ENCODE measurements at places on chromosomes 16 and 17.
A peak's percentile ranks its signal among the peaks of the same experiment; 100 is the strongest.

DNA sequence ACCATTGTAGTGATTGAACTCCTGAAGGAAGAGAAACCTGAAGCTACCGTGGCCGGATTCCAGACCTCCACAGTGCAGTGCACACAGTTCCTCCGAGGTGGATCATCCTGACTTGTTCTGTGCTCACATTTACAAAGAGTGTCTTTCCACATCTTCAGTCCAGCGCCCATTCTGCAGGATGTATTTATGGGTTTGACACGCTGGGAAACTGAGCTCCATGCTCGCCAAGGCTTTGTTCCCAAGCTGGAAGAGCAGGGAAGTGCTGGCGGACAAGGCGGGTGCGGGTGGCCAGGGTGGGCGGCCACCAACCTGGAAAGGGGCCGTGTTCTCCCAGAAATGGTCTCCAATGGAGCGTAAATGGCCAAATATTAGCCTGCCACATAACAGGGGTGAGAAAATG, 227.9 kb downstream of the IRF8 start:
- DNase-seq = no peak

- no peak for DNase-seq
Observed at GRCh38 chr17:67585077-67585602, 132.6 kb upstream of the NOL11 start.

DNA sequence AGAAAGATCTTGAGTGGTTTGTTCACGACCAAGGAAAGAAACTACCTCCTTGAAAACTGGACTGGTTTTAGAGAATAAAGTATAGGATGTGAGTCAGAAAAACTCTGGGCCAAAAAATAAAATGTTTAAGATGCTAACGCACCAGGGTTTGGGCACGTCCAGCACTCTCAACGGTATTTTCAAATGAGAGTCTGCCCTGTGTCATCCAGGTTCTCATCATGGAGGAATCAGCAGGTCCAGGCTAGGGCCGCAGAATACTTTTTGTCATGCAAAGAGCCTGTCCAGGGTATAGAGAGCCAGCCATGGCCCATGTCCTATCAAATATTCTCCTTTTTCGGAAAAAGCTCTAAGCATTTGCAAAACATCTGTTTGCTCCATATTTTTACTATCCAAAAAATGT, 2.4 kb downstream of the NXN start:
- no peak for DNase-seq

GRCh38 chr17:7878234-7878633, 10.4 kb upstream of the CHD3 start:
- no peak for DNase-seq

DNA sequence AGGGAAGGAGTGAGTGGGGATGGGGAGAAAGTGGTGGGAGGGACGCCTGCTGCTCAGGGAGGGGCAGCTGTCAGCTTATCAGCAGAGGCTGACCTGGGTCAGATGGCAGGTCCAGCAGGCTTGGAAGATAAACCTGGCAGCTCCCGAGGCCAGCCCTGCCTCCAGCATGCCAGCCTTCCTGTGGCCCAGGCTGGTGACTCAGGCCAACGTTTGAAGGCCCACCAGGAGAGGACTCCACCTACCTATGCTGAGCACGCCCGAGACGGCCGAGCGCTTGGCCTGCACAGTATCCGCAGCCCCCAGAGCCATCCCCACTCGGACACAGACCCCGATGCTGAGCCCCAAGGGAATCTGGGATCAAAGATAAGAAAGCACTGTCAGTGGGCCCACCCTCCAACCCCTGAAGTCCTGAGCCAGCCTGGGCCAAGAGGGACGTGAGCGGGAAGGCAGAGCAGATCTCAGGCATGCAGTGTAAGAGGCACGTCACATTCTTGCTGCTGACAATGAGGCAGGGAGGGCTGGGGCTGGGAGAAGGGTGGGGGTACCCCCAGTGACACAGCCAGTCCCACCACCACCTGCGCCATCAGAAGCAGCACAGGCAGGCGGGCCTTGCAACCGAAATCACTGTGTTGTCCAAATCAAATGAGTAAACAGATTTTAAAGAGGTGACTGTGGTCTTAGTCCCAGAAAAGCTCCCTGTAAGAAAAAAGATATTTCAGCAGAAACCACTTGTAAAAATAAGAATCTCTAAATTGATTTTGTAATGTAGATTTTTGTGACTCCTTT, 12.4 kb downstream of the SLC47A2 start:
- no peak for DNase-seq

DNA sequence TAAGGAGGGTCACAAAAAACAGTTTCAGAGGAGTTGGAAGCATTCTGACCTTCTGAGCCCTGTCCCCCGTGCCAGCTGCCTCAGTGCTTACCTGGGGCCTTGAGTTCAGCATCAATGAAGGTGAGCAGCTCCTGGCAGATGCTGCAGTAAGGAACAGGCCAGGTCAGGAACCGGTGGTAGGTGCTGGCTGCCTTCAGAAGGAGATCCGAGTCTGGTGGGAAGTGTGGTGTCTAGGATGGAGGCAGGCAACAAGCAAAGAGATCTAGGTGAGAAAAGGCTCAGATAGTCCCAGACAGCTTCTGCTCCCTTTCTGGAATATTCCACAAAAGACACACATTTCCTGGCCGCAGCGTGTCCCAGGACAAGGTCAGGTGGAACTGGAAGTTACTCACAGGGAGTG, 37.2 kb upstream of the PIK3R6 start:
- no peak for DNase-seq

GRCh38 chr17:742147-742793, 9.8 kb downstream of the GEMIN4 start:
- DNase-seq = no peak

DNA sequence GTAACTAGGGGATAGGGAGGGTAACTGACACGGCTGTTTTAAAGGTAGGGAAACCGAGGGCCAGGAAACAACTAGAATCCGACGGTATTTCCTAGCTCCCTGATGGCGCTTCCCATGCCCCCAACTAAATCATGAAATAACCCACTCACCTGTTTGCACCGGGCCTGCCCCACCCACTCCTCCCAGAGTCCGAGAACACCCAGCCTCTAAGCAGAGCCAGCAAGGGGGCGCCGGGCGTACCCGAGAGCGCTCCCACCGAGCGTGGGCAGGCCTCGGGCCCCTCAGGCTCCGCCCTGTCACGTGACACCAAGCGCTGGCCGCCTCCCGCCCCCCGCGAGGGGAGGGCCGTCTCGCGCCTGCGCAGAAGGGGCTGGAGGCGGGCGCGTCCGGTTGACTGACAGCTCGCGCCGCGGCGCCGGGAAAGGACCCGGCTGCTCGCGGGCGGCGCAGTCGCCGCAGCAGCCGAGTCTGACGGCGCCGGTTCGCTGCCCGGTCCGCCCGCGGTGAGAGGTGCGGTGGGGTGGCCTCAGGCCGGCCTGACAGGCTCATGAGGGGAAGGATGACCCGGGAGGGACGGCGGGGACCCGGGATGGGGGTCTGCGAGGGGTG, at the start of gene KIAA0513:
Gene KIAA0513 (plus strand): TSS at position 447 of the 609 bp plus-strand sequence. CDS start 39,277 bp downstream, outside the sequence.
- DNase-seq = peak; percentile 86

GRCh38 chr16:89606006-89606405, 7.4 kb upstream of the DPEP1 start:
- DNase-seq = no peak

GRCh38 chr16:87979352-87979751, 28.1 kb downstream of the BANP start:
- no peak for DNase-seq

GRCh38 chr16:12323007-12323758, 346.6 kb downstream of the SNX29 start:
- no peak for DNase-seq

GRCh38 chr16:85905110-85906095, 6.4 kb downstream of the IRF8 start:
- DNase-seq = no peak

- no peak for DNase-seq
Observed at GRCh38 chr17:62562656-62563055, 64.8 kb upstream of the MRC2 start.

- DNase-seq = no peak
Observed at GRCh38 chr17:81128774-81129173, 36.5 kb upstream of the PVALEF start.

GRCh38 chr16:72921106-72921505, 126.8 kb downstream of the ZFHX3 start:
- DNase-seq = no peak

GRCh38 chr17:2049333-2050299, 5.3 kb upstream of the HIC1 start:
- no peak for DNase-seq

GRCh38 chr16:69145658-69146057, 13.2 kb downstream of the UTP4 start:
- no peak for DNase-seq

DNA sequence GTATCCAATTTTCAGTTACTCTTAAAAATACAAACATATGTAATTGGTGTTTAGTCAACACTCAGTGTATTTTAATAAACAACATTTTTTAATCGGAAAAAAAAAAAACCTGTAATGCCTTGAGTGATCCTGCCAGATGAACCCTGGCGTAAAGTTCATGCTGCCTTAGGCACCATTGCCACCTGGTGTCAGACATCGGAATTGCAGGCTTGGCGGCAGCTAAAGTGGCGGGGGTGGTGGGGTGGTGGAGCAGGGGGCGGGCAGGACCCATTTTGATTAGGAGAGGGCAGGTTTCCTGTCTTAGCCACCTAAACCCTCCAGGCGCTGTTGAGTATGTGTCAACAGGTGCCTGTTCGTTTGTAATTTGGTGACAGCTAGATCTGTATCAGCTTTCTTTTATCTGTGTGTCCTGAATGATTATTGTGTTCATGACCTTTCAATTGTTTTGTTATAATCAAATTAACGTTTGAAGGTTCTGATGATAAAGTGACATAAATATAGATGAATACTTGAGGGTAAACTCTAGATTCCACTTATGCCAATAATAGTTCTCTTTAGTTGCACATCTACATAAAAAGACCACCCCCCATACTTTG, 588.7 kb downstream of the CDH13 start:
- DNase-seq = no peak

- no peak for DNase-seq
Observed at GRCh38 chr17:57603978-57604377, 141.1 kb downstream of the CCDC182 start.

GRCh38 chr16:84509032-84509950, 4.8 kb upstream of the MEAK7 start:
- no peak for DNase-seq

DNA sequence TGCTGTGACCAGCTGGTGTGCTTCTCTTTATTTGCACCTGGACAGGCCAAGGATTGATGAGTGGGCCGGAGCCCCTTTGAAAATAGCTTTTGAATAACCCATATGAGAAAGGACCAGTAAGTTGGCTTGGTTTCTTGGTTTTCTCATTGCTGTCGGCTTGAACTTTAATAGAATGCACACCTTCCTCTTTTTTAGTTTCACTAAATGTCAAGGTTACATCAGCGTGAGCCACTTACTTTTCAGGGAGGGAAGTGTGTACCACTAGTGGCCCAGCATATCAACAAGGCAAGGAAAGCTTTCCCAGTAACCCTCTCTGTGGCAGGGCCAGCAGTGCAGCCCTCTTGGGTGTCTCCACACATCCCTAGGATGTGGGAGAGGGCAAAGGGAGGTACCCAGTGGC, 433.3 kb downstream of the CA10 start:
- no peak for DNase-seq

- DNase-seq = no peak
Observed at GRCh38 chr16:10597187-10597601, 16.8 kb upstream of the EMP2 start.

GRCh38 chr16:5512014-5512413, 414.4 kb upstream of the EEF2KMT start:
- DNase-seq = no peak

GRCh38 chr17:7281074-7281952, at the start of gene SLC2A4:
SLC2A4 (plus strand) TSS chr17:7281718; CDS start chr17:7281935, 217 bp downstream.
- DNase-seq = no peak

DNA sequence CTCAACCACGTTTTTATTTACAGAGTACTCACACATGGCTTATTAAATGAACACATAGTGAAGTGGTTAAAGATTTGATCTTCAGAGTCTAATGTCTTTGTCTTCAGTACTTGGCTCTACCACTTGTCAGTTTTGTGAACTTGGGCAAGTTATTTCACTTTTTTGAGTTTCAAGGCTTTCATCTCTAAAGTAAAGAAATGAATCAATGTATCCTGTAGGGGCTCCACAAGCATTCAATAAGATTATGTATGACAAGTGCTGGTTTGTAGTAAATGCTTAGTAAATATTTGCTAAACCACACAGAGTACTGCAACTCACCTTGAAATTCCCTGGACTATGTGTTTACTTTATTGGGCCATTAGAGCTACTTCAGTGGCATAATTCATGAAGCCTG, 446.0 kb upstream of the GOT2 start:
- DNase-seq = no peak

DNA sequence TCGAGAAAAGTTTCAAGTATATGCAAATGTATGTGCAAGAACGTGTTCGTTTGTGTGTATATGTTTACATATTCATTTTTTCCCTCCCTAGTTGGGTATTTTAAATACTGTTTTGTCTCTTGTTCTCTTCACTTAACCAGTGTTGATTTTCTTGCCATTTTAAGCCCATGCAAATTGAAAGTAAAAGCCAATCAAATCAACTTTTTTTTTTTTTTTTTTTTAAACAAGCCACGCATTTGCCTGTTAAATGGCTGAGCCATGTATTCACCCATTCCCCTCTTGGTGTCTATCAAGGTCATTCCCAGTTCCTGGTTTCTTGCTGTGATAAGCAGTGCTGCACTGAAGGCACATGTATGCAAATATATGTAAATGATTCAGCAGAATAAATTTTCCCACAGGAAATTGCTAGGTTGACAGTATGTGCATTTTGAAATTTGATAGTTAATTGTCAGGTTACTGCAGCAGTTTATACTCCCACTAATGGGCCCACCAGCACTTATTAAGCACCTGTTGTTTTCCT, 12.2 kb downstream of the ABCC1 start:
- DNase-seq = no peak

DNA sequence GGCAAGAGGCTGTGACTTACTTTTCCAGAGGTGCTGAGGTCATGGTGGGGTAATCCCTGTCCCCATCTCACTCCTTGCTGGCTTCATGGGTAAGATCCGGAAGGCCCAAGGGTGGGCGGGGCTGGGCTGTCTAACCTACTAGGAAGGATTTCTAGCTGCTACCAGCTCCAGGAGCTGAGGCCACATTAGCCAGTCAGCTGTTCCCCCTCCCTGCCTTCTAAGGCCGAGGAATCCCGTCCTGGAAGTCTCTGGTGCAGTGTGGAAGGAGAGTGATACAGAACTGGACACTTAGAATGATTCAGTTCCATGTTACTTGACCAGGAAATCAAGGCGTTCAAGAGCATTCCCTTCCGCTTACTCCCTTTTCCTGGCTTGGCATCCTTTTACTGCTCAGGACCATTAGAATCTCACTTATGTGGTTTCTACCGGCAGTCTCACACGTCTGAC, 8.9 kb downstream of the GNGT2 start:
- DNase-seq = no peak

DNA sequence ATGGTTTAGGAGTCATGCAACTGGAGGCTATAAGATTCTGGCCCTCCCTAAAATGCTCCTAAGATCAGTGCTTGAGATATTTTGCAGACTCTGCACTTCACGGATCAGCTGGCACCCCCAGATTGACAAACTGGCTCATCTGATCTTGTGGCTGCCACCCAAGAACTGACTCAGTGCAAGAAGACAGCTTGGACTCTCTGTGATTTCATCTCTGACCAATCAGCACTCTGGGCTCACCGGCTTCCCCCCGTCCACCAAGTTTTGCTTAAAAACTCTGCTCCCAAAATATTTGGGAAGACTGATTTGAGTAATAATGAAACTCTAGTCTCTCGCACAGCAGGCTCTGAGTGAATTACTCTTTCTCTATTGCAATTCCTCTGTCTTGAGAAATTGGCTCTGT, 26.3 kb upstream of the CCL2 start:
- no peak for DNase-seq

Measured in cerebellar nuclear complex (tissue), 1 donor.